Uterine smooth muscle cell (primary cell): ENCODE measurements at places on chromosomes 1 and 21. TPM values are rescaled to one million over a fixed set of nuclear protein-coding genes. Genes with fewer than 3 reads are reported as not detected.

The BMP8A gene
- 0.11 and 0.25 TPM in 2 replicates for total RNA-seq

The CD2 gene
- not detected in 2 replicates for total RNA-seq

The EFCAB14 gene
- 26.9 and 30.5 TPM in 2 replicates for total RNA-seq

The MSH4 gene
- total RNA-seq, result 0.11 and 0.25 TPM in 2 replicates

The GNAT2 gene
- 0.33 TPM in 1 of 2 replicates, not detected in the other for total RNA-seq

The ANKRD45 gene
- total RNA-seq, result under 0.01 and 1.1 TPM in 2 replicates

The ARHGAP30 gene
- total RNA-seq, result not detected in 2 replicates

The PRAMEF15 gene
- not detected in 2 replicates for total RNA-seq

The PTPRU gene
- 19.1 and 22.5 TPM in 2 replicates for total RNA-seq

The TARBP1 gene
- total RNA-seq, result 25.5 and 29.5 TPM in 2 replicates

The GNAI3 gene
- total RNA-seq, result 16.5 and 23.9 TPM in 2 replicates
